ENCODE measurements at places on chromosomes 13 and 19.

DNA sequence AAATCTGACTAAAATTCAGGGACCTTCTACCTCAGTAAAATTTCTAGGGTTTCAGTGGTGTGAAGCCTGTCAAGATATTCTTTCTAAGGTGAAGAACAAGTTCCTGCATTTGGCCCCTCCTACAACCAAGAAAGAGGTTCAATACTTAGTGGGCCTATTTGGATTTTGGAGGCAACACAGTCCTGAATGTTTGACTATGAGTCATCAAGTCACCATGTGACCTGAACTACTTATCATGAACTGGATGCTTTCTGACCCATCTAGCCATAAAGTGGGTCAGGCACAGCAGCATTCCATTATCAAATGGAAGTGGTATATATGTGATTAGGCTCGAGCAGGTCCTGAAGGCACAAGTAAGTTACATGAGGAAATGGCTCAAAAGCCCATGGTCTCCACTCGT is 163.0 kb upstream of the IRS2 start:
- no peak for DNase-seq

DNA sequence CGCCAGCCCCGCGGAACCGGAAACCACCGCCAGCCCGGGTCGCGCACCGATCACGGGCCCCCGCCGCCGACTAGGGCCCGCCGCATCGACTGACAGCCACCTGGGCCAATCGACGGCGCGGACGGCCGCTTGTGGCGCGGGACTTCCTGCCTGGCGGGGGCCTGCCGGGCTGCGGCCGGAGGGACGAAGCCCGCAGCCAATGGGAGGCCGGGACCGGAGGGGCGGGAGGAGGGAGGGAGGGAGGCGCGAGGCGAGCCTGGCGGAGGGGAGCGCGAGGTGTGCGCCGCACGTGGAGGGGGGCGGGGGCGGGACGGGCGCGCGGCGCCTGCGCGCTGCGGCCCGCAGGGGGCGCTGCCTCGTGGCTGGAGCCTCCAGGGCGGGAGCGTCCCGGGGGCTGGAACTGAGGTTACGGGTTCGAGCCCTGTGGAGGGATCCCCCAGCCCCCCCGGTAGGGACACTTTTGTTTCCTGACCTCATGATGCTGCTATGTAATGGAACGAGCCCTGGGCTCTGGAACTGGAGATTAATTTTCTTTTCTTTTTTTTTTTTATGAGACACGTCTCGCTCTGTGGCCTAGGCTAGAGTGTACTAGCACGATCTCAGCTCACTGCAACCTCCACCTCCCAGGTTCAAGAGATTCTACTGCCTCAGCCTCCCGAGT is at the start of gene MLLT1:
MLLT1 (minus strand) TSS at position 45 of the 661 bp plus-strand sequence. CDS start 191 bp downstream, outside the sequence.
- DNase-seq = peak; percentile 96

DNA sequence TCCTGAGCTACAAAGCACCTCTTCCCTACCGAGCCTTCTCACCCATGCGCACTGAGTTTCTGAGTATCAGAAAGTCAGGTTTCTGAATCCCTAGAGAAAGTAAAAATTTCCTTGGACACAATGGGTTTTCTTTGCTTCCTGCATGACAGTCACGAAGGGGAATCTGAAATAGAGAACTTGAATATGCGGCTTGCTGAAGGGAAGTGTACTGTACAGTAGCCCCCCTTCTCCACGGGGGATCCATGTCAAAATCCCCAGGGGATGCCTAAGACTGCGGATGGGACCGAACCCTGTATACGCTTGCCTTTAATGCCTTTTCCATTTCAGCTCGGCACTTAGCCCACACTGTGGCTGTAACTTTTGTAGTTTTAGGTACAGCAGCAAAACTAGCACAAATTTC is 107.9 kb downstream of the GGACT start:
- DNase-seq = no peak

DNA sequence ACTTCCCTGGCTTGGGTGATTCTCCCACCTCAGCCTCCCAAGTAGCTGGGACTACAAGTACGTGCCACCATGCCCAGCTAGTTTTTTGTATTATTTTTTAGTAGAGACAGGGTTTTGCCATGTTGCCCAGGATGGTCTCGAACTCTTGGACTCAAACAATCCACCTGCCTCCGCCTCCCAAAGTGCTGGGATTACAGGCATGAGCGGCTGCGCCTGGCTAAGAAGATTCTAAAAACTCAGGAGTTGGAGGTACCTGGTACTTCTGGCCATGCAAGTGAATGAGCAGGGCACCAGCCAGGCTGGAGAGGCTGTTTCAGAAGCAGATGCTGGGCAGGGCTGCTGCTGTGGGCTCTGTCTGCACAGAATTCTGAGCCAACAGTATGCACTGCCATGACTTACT is 6.1 kb downstream of the MZF1 start:
- DNase-seq = no peak

DNA sequence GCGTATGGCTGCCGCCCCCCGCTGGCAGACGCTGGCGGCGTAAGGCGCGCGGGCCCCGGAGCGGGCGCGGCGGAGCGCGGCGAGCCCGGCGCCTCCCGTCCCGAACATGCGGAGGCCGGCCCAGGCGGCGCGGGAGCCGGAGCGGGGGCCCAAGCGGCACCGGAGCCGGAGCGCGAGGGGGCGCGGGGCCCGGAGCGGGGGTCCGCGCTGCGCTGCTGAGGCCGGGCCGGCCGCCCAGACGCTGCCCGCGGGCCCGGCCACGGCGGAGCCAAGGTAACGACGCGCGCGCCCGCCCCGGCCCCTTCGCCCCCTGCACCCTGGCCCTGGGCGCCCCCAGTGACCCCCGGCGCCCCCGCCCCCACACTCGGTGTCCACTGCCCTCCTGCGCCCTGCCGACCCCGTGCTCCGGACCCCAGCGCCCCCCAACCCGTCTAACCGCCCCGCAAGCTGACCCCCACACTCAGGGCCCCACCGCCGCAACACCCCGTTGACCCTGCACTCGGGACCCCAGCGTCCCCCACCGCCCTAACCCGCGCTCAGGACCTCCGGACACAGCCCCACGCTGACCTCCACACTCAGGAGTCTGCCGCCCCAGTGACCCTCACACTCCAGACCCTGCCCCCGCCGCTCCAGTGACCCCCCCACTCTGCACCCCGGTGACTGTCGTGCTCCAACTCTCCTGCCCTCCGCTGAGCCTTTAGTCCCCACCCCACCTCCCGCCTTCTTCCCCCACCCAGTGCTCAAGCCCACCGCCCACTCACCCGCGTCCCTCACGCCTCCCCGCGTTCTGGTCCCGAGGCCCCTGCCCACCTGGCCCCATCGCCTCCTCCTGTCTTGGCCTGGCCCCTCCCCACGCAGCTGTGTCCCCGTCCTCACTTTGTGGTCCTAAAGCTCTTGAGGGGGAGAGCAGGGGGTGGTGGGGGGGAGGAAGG is at the start of gene CSNK1G2:
CSNK1G2 (plus strand) TSS at position 27 of the 932 bp plus-strand sequence. CDS start 28,601 bp downstream, outside the sequence.
- no peak for DNase-seq

DNA sequence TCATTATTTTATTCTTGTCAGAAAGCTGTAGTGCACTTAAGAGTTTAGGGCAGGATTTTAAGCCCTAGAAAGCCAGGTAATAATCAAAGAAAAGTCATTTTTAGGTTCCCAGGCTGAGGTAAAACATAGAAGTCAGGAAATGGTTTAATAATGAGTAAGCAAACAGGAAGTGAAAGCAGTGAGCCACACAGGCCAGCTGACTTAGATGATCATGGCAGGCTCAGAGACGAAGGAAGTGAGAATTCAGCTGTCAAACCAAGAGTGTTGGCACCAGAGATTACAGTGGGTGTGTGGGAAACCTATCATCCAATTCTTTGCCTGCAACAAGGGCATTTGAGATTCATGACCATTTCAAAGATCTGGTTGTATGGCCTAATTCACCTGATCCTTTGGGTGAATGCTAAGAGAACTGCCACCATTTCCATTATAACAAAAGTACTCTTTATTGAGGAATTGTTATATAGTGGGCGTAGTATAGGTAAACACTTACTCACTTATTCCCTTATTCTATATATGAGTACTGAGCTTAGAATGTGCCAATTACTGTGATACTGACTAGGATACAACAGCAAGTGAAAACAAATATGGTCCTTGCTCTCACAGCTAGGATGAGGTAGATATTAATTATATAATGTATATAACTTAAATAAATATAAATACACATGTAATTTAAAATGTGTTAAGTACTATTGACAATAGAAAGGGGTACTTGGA is 103.7 kb upstream of the EDNRB start:
- peak; percentile 2 for DNase-seq

DNA sequence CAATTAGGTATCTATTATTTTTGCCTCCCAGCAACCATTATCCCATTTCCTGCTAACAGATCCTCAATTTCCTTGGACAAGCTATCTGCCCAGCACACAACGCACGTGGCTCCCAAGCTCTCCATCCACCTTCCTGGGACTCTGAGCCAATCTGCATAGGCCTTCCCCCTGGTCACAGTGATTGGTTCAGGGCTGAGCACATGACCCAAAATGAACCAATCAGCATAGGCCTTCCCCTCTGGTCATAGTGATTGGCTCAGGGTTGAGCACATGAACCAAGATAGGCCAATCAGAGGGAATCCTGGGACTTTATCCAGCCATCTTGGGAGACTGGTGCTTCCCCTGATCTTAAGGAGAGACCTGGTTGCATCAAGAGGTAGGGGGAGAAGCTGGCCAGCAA is 5.8 kb downstream of the CPAMD8 start:
- no peak for DNase-seq

- no peak for DNase-seq
These were observed 6.4 kb downstream of the ARHGEF7 start for GRCh38 chr13:111121506-111121905.

DNA sequence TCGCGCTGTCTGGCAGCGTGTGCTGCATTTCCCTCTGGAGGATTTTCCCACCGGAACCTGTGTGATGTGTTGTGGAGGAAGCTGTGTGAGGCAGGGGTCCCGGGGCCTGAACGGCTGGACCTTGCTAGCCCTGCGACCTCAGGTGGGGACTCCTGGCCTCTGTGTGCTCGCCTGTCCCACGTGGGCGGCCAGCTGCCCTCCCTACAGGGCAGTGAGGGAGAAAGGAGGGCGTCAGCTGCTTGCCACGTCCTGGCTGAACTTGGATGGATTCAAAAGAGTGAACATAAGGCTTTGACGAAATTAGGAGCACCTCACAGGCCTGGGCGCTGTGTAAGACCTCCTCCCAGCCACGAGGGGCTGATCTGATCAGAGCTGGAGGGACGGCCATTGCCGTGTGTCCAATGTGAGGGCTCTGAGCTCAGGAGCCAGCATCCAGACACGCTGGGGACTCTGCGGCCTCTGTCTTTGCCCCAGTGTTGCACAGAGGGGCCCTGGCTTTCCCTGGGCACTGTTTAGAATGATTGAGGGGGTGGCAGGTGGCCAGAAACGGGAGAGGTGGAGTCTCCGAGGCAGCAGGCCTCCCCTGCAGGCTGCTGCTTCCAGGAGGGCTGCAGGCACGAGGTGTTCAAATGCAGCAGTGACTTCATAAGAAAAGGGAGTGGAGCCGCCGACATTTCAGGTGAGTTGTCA is 13.0 kb downstream of the TFDP1 start:
- DNase-seq = no peak

GRCh38 chr19:53808710-53809125 is 15.4 kb downstream of the NLRP12 start:
- peak; percentile 26 for DNase-seq

- DNase-seq = no peak
These were observed 59.0 kb downstream of the GSX1 start for GRCh38 chr13:27851096-27851850.

DNA sequence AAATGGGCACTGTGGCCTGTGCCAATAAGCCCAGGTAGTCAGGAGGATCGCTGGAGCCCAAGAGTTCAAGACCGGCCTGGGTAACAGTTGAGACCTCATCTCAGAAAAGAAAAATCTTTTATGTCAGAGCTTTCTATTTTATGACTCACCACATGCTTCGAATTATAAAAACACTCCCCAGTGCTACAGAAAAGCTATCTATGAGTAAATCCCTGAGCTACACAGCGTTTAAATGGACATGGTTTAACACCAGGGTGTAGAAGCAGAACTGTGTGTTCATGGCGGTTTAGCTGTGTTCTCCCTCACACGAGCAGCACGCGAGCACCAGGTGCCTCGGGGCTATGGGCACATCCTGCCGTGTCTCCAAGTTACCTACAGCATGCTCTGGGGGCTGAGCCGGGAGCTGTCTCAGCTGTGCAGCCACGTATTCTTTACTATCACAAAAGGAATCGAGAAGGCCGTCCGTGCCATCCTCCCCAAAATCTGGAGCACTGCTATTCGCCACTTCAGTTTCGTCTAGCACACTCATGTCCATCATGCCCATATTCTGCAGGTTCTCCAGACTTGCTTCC is 6.7 kb downstream of the SAFB2 start:
- DNase-seq = no peak

GRCh38 chr13:48661107-48661506 is 7.4 kb downstream of the CYSLTR2 start:
- DNase-seq = no peak

GRCh38 chr13:102940143-102940542 is 94.3 kb downstream of the ERCC5 start:
- no peak for DNase-seq

DNA sequence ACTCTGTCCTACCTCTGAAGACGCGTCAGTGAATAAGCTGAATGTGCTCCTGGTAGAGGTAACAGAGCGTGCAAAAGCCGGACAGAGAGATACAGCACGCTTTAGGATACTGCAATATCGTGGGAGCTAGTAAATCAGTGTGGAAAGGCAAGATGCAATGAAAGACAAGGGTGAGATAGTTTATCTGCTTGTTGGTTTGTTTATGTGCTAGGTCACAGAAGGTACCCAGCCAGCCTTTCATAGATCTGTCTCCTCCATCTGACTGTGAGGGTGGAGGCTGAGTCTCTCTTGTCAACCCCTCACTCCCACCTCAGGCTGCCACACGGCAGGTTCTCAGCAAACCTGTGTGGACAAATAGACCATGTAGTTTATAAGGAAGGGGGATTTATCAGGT is 904 bp upstream of the GIPC1 start:
- no peak for DNase-seq

DNA sequence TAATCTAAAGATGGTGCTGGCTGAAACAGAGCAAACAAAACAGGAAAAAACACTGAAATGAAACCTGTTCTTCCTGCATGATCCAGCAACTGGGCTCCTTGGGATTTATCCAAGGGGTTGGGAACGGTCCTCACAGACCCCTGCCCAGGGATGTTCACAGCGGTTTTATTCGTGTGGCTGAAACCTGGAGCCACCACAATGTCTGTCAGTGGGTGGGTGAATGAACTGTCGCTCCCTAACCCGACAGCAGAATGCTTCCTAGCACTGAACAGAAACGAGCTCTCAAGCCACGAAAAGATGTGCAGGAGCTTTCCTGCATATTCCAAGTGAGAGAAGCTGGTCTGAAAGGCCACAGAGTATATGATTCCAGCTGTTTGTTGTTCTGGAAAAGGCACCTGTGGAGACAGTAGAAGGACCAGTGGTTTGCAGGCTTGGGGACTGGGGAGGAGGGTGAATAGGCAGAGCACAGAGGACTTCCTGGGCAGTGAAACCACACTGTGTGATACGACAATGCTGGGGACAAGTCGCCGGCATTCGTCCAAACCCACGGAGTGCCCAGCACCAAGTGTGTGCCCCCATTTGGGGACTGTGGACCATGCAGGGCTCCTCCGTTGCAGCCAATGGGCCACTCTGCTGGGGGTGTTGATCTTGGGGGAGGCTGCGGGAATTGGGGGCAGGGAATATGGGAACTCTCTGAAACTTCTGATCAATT is 73.9 kb downstream of the TEX29 start:
- no peak for DNase-seq

- DNase-seq = no peak
These were observed 418.9 kb downstream of the COG6 start for GRCh38 chr13:40074338-40074737.

GRCh38 chr19:54319049-54319448 is 6.1 kb upstream of the LILRA5 start:
- DNase-seq = no peak

Measured in GM04504 (cell line).